Stimulated activated CD4-positive, alpha-beta T cell treated with anti-CD3 and anti-CD28 coated beads, Interleukin-2, amount 100 ng/mL, for 24 hours (primary cell): ENCODE measurements at places on chromosomes 12 and 14.

DNA sequence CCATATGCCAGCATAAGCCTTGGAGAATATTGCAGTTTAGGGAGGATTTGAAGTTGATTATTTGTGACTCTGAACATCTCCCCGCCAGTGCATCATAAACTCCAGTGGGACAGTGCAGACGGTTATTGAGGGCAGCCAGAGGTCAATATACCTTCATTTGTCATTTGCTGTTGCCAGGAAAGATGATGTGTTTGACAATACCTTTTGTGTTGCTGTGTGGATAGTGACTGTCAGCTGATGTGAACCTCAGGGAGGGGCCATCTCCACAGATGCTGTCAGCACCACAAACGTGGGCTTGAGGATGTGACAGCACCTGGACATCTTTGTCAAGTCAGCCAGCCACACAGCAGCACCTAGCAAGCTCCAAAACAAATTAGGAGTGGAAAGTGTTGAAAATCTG, 11.5 kb downstream of the CCDC198 start:
- no peak for DNase-seq

DNA sequence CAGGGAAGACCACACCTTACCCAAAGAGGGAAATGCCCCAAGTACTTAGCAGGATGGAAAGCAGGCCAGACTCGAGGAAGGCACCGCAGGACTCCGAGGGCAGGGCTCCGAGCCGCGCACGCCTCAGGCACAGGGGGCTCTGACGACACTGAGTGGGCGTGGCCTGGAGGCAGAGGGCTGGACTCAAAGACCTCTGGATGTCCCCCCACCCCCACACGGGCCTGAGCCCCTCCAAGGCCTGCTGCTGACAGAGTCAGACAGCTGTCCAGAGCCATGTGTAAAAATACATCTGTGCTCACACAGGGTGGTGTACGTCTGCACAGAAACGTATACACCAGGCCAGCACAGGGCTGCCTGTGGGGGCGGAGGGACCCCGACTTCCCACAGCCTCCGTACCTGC, 1.4 kb downstream of the AKT1 start:
- DNase-seq, result peak; percentile 74

GRCh38 chr12:89306827-89307473, 45.4 kb downstream of the DUSP6 start:
- no peak for DNase-seq

GRCh38 chr14:33377596-33378390, 439.1 kb downstream of the NPAS3 start:
- no peak for DNase-seq

DNA sequence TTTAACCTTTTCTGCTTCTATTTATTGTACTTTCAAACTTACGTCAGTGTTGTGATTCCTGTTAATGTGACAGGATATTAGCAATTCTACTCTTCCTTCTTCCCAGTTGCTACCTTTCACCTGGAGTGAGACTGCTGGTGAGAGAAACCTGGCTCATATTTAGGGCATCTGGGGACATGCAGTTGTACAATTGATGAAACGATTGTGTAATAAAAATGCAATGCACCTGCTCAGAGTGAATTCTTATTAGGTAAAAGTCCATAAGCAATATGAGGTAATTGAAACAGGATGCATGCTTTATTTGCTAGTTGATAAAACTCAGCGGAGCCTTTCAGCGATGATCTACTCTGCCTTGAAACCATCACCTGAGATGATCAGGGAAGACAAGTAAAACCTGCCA, 116.1 kb upstream of the FBXO33 start:
- no peak for DNase-seq

GRCh38 chr14:33810308-33810707, 140.6 kb downstream of the EGLN3 start:
- DNase-seq, result no peak

DNA sequence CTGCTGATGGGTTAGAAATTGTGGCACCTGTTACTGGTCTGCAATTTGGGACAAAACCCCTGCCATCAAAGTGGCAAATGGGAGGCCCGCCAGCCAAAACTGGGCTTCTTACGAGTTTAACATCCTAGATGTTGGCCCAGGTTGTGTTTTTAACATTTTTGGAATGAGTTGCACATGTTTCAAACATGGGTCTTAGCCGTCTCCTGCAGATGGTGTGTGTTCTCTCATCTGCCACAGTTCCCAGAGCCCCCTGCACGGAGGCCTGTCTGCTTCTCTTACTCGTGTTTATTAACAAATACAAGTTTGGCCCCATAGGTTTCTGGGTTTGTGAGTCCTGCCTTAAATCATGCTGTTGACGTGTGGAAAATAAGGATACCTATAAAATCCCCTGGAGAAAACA, 46.5 kb downstream of the CACNA2D4 start:
- DNase-seq, result no peak
